NCI-H2227 treated with DMSO at 0.1 percent for 48 hours (cell line): ENCODE measurements at places on chromosomes 5 and 9.
A peak's percentile ranks its signal among the peaks of the same experiment; 100 is the strongest.

DNA sequence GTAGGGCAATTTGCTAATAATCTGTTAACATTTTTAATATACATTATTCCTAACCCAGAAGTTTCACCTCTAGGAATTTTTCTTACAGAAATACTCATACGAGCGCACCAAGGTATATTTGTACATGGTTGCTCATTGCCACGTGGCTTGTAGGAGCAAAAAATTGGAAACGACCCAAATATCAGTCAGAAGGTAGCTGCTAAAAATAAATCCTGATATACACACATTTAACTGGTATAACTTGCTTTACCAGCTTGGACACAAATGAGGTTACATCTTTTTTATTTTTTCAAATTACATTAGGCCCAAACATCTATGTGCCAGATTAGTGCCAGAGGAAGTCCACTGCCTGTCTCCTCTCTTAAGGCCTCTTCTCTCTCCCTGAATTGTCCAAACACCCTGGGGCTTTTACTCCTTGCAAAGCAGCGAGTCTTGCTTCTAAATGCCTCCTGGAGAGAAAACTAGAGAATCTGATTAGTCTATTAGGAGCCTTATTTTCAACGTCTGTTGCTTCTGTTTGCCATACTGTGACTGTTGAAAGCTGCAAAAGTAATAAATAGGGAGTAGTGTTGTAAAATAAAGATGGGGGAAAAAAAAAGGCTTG is 92.0 kb upstream of the SSBP2 start:
- no peak for DNase-seq

GRCh38 chr9:118595719-118596305 is 773.4 kb downstream of the BRINP1 start:
- peak; percentile 42 for DNase-seq

DNA sequence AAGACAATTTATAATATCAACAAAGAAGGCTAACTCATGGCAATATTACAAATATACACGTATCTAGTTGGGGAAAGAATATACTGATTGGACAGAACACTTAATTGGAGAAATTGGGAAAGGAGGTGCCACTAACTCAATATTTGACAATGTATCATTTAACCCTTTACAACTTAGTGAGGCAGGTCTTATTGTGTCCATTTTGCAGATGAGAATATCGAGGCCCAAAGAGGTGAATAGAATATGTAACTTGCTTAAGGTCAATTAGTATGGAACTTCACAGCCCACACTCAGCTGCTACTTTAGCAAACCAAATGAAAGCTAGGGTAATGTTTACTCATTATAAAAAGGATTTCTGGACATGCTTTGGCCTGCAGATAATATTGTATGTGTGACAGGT is 46.2 kb downstream of the COMMD10 start:
- no peak for DNase-seq

DNA sequence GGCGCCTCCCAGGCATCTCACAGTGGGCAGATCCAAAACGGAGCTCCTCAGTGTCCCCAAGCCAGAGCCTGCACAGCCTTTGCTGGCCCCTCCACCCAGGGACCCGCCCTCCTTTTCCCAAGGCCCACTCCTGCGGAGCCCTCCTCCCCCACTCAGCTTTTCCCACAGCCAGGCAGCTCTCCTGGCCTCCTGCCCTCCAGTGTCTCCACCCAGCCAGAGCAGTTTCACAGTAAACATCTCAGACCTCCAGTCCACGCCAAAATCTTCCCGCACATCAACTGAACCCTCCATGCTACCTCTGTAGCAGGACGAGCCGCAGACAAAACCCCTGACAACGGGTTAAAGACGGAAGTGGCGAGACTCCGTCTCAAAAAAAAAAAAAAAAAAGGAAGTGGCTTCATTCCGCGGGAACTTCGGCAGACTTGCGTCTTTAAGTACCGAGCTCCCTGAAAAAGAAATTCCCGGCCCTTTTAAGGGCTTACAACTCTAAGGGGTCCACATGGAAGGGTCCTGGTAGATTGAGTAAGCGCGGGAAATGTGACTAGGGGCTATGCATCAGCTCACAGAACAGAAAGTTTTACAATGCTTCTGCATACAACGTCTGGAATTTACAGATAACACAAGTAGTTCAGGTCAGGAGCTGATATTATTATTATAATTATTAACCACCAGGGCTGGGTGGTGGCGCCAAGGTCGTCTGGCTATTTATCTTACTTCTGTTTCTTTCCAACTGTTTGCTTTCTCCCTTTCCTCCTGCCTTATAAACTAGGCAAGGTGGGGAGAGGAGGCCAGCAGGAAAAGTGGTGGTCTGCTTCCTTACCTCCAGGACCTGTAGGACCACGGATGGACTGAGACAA is 11.4 kb upstream of the GRIN1 start:
- no peak for DNase-seq

- DNase-seq = no peak
Measured at GRCh38 chr5:135216471-135217343, 182.3 kb downstream of the MACROH2A1 start.

GRCh38 chr9:126217250-126217653 is 109.4 kb upstream of the MVB12B start:
- no peak for DNase-seq

DNA sequence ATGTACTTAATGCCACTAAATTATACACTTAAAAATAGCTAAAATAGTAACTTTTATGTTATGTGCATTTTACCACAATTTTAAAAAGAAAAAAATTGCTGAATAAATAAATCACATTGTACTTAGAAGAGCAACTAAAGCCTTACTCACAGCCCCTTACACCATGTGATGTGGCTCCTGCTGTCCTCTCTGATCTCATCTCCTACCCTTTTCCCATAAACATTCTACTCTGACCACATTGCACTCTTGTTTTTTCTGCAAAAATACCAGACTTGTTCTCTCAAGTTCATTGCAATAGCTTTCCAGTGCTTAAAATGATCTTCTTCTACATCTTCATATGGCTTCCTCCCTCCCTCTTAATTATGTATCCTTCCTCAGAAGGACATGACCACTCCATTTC is 268.4 kb downstream of the ELAVL2 start:
- DNase-seq = no peak

- no peak for DNase-seq
Measured at GRCh38 chr5:136677217-136677616, 311.9 kb upstream of the TRPC7 start.

GRCh38 chr9:7403839-7404487 is 395.6 kb downstream of the DMAC1 start:
- DNase-seq = no peak

DNA sequence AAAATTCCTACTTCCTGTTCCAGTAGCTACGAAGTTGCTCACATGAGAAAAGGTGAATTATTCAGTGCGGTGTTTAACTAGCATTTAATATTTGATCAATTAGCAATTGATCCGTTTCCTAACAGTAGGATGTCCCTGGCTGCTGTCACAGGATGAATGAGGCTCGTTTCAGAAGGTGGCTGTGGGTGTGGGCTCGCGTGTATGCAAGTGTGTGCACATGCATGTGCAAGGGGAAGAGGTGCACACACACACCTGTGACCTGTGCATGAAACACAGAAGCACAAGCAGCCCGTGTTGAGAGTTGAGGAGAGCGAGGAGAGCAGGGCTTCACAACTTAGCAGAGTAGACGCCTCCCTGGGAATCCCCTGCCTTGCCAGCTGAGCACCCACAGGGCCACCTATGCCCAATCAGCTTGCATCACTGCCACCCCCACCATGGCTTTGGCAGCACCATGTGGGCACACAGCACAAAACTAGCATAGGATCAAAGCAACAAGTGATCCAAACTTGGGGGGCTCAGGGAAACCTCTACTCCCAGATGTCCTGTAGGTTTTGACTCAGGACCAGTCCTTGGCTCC is 107.2 kb downstream of the C5orf15 start:
- DNase-seq = no peak

- DNase-seq = no peak
Measured at GRCh38 chr5:10856071-10856470, 95.0 kb upstream of the DAP start.

DNA sequence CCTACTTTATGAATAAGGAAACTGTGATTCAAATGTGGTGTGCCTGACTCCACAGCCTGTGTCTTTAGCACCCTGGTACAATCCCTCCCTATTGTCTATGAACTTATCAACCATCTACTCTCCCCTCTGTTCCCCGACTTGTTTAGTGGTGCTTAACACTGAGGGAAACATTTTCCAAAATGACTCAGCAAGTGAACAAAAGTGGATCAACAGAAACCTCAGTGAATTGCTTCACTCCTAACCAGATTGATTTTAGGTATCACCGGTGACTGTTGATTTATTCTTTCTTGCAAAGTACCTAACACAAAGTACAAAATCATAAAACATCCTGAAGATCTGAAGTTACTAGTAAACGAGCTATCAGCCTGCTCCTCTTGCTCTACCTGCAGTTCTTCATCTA is 42.1 kb upstream of the RAPGEF6 start:
- DNase-seq = no peak

DNA sequence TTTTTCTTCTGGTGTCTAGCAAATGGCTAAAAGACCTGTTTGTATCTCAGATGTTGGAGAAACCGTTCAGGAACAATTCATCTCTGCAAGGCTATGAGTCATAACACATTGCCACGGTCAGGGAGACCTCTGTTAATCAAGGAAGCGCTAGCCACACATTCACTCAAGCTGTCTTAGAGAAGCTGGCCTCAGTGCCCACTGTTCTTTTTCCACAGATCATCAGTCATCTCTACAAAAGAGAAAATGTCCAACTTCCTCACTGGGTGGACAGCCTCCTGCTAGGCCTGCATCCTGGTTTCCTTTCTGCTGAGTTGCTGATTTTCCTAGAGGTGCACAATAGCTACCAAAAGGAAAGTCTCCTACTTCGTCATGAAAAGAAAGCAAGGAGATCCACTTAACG is 360.5 kb downstream of the BNC2 start:
- no peak for DNase-seq

GRCh38 chr9:37812773-37813379 is 12.3 kb downstream of the DCAF10 start:
- no peak for DNase-seq

DNA sequence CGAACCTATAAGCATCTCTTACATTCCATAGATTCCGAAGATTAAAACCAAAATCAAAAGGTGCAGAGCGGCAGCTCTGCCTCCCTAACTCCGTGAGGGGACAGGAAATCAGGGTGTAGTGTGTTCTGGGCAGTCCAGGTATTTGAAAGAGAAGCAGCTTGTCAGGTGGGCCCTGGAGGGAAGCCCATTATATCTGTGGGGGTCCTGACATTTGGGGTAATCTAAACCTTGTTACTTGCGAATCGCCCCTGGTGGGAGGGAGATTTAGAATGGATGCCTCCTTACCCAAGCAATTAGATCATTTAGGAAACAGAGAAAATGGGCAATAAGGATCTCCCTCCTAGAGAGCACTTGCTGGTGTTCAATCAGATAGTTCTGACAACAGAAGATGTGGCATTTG is 126.9 kb downstream of the EFNA5 start:
- no peak for DNase-seq

DNA sequence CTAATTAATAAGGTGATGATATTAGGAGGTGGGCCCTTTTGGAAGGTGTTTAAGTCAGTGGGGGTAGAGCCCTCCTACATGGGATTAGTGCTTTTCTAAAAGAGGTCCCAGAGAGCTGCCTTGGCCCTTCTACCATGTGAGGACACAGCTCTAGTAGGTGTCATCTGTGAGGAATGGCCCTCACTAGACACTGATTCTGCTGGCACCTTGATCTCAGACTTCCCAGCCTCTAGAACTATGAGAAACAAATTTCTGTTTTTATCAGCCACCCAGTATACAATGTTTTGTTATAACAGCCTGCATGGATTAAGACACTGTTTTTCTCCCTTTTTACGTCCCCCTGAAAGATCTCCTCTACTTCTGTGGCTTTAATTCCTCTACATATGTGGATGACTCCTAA is 31.6 kb downstream of the ACER2 start:
- DNase-seq = no peak

- DNase-seq = no peak
Measured at GRCh38 chr9:124940521-124940893, 376 bp downstream of the GOLGA1 start.

- no peak for DNase-seq
Measured at GRCh38 chr5:131810510-131811249, 13.9 kb upstream of the FNIP1 start.

- no peak for DNase-seq
Measured at GRCh38 chr5:74672215-74672877, 12.7 kb upstream of the HEXB start.

GRCh38 chr9:71725590-71726338 is 42.5 kb downstream of the CEMIP2 start:
- no peak for DNase-seq

DNA sequence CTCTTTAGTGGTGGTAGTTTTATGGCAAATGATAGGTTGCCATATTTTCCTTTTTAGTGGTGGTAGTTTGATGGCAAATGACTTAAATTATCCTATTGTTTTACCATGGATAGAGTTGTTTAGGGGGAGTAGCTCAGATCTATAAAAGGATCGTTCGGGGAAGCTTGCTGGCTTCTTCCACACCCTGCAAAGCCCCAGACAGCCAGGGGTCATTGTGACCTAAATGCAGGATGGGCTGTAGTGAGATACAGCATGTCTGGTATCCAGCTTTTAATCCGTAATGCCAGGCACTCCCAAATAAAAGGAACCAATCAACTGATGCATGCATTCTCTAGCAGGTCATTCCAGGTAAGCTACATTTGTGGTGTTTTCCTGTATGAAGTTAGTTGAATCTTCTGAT is 67.1 kb downstream of the PRR16 start:
- DNase-seq = no peak

DNA sequence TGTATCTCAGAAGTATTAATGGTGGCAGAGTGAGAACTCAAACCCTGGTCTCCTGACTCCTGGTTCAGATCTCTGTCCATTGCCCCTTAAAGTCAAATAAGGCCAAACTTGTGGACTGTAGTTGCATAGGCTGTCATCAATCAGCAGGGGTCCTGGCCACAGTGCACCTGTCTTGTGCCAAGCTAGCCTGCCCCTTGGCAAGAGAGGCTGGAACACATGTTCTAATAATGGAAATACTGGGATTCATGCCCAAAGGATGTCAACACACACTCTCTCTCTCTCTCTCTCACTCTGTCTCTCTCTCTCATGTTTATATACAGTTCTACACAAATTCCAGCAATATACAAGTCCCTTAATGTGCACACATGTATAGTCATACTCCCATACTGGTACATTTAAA is 44.3 kb downstream of the GLRA1 start:
- no peak for DNase-seq

GRCh38 chr5:67901814-67902496 is 313.6 kb upstream of the PIK3R1 start:
- no peak for DNase-seq

DNA sequence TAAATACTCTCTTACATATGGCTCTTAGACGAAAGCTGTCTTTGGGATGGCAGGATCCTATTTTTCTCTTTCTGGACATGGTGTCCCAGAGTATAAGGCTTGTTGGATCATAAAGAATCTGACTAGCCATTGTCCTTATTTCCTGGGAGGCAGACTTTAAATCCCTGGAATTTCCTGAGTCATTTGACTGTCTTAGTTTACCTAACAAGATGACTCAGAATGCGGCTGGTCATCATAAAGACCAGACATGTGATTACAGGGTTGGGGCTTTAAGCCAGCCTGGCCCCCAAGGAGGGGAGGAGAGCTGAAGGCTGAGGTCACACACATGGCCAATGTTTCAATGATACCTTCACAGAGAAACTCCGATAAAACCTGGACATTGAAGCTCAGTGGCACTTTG is 37.2 kb downstream of the FAM240B start:
- DNase-seq = no peak
